ENCODE measurements at places on chromosomes 2 and 18.

DNA sequence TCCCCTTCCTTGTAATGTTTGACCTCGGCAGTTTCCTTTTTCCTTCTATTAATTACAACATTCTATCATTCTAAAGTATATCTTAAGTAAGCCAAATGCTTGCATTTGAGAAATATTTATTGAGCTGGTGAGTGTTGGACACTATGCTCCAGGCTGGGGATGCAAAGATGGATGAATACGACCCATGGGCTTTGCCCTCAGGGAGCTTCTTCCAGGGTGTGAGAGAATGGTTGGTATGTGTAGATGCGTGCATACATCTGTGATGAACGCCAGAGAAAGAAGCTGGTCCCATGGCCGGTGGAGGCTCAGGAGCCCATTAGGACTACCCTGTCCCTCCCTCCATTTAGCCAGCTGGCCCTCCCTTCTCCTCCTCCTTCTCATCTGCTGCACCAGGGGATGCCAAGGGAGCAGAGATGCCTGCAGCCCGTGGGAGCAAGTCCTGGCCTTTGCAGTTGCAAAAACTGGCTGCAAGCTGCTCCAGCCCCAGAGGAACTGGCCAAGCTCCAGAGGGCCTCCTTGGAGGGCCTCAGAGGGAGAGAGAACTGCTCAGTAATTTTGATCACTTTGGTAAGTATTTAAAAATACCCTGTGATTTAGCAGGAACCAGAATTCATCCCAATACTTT lies 65.7 kb upstream of the FOSL2 start:
- DNase-seq: no peak

- no peak for DNase-seq
These were observed 182.2 kb upstream of the ATP5MC3 start for GRCh38 chr2:175363699-175364098.

GRCh38 chr18:73249030-73249429 lies 381.2 kb upstream of the NETO1 start:
- DNase-seq: no peak

DNA sequence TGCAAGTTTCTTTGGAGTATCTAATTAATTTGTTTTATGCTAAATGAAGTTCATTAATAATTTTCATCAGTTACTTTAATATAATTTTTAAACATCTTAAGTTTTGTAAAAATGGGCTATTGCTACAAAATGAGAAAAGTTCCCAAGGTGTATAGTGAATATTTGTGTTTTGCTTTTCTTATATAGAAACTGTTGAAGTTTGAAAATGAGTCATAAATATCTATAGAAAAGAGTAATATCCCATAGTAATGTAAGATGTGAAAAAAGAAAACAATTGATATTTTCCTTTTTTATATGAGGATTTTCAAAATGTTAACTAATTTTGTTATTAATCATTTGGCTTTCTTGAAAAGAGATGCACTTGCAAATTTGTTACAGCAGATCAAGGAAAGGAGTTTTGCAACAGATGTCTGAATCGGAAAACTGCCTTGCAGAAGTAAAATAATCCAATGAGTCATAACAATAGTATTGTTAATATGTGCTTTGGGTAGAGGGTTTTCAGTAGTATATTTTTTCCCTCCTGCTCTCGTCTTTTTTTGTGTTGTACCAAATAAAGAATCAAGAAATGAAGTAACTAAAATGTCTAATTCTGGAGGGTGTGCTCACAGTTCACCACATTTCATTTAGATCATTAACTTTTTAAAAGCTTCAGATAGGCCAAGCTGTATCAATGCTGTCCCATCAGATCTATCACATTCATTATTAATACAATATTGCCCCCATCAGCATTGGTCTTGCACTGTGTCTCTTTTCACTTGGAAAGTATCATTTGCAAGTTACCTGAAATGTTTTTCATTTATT lies 15.5 kb downstream of the DUSP19 start:
- DNase-seq: peak; percentile 5

GRCh38 chr2:207944979-207945600 lies 80.2 kb downstream of the PLEKHM3 start:
- DNase-seq: no peak

GRCh38 chr2:109591206-109591605 lies 22.6 kb downstream of the SEPTIN10 start:
- no peak for DNase-seq

- no peak for DNase-seq
These were observed 6.1 kb downstream of the GPR39 start for GRCh38 chr2:132422736-132423135.

- no peak for DNase-seq
These were observed 86.1 kb downstream of the TNS1 start for GRCh38 chr2:217916504-217917254.

GRCh38 chr18:22064581-22064980 lies 104.8 kb upstream of the GATA6 start:
- DNase-seq: no peak

DNA sequence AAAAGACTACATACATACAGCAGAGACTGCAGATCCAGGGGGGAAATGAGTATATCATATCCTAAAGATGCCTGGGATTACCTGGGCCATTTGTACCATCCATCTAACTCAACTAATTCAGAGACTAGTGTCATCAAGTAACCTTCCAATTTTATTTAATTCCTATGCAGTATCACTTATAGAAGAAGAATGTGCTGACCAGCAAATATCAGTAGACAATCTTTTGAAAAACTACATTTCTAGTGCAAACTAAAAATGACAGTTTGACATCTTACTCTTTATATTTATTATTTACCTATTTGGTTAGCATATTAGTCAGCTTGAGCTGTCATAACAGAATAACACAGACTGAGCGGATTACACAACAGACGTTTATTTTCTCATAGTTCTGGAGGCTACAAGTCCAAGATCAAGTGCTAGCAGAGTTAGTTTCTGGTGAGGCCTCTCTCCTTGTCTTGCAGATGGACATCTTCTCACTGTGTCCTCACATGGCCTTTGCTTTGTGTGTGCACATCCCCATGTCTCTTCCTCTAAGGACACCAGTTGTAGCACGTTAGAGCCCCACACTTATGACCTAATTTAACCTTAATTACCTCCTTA lies 47.0 kb downstream of the NCKAP5 start:
- no peak for DNase-seq

DNA sequence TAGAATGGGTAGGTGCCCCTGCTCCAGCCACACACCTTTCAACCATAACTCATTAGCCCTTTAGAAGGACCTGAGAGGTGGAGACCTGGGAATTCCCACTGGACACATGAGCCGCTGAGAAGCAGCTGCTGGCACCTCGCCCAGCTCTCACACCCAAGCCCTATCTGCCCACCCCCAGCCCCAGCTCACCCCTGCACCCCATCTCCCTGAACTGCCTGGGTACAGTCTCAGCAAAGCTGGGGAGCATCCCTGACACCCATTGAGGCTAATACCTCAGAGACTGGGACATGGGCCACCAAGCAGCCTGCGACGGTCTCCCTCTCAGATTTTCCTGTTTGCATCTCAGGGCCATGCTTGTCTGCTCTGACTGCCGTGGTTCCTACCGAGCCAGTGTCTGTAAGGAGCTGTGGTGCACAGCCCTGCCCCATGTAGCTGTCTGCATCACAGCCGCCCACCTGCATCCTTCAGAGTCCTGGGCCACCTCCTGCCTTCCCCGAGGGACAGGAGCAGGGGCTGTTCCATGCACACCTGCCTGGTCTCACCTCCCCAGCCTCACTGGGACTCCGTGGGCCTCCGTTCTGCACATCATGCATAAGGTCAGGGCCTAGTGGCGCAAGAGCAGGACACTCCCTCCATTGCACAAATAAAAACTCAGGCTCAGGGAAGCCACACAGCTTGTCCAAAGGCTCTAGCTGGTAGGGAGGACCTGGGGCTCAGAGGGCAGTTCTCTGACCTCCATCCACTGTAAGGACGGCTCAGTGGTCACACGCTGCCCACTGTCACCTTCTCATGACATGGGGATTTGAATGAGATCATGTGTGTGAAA lies 90.0 kb downstream of the SEPTIN10 start:
- DNase-seq: no peak

GRCh38 chr2:65786007-65786717 lies 353.8 kb upstream of the SPRED2 start:
- DNase-seq: no peak

DNA sequence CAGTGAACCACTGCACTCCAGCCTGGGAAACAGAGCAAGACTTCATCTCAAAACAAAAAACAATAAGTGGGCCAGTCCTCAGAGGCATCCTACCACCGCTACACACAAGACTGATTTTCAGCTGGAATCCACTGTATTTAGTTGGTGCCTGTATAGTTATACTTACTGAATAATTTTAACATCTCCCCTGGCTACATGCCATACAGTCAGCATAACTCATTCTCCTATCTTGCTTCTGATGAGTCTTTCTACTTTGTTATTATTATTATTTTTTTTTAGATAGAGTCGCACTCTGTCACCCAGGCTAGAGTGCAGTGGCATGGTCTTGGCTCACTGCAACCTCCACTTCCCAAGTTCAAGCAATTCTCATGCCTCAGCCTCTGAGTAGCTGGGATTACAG lies 19.9 kb upstream of the CAB39 start:
- no peak for DNase-seq

- DNase-seq: peak; percentile 82
These were observed 378.5 kb upstream of the ID2 start for GRCh38 chr2:8303322-8303832.

- DNase-seq: no peak
These were observed 19.3 kb downstream of the INPP5D start for GRCh38 chr2:233079473-233079877.

DNA sequence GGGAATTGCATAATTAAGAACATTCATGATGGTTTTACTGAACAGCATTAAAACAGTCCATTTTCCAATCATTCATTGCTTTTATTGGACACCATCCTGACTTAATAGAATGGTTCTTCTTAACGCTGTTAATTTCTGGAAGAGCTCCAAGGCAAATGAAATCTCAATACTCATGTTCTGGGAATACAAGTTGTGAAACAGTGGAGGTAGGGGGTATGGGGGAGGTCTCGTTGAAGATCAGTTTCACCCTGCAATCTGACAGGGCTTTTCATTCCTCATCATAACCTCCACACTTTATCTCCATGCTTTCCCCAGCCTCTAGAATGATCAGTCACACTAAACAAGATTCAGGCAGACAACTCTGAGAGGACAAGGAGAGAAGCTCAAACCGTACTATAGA lies 113.6 kb downstream of the ETAA1 start:
- DNase-seq: no peak

DNA sequence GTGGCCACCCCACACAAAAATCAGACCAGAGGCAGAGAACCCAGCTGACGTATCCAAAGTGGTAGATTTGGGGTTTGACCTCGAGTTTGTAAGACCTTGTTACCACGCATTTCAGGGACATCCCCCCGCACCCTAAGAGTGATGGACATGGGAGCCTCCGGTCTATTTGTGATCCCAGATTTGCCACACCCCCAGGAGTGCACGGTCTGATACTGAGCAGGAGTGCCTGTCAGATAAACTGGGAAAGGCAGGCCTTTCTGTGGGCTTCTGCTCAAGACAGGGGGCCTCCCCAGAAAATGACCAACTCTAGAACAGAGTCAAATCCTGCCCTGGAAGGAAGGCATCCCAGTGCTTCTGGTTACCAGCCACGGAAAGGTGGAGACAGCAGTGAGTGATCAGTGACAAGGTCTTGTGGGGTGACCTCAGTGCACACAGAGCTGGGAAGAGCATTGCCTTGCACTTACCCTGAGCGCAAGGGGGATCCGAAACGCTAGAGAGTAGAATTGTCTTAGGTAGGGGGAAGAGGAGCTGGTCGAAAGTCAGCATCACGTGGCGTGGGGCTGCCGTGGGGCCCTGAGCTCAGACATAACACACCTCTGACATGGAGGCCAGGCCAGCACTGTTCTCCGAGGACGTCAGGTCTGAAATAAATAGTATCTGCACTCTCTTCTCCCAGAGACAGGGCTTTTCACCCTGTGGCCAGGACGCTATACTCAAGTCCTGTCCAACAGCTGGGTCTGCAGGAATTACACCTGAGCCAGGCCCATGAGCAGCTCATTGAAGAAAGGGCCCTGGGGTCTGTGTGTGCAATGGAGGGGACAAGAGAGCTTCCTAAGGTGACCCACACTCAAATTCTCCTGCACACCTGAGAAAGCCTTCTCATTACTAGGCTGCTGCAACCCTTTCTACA lies 242.4 kb upstream of the SALL3 start:
- no peak for DNase-seq

GRCh38 chr2:75064691-75065396 lies 106.4 kb downstream of the POLE4 start:
- peak; percentile 68 for DNase-seq

DNA sequence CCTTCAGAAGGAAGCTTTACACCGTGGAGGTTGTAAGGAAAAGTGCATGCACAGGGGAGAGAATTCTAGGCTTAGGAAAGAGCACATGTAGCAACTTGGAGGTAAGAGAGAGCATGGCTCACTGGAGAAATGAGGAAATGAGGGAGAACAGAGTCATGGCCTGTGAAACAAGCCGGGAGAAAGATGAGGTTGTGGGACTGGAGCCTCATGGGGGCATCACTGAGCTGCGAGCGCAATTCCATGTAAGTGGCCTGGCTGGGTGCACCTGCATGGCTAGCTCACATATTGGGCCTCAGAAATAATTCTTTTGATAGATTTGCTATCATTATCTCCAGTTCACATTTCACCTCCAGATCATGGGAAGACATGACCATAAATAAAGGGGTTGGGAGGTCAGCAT lies 785.5 kb upstream of the RAB6C start:
- no peak for DNase-seq

DNA sequence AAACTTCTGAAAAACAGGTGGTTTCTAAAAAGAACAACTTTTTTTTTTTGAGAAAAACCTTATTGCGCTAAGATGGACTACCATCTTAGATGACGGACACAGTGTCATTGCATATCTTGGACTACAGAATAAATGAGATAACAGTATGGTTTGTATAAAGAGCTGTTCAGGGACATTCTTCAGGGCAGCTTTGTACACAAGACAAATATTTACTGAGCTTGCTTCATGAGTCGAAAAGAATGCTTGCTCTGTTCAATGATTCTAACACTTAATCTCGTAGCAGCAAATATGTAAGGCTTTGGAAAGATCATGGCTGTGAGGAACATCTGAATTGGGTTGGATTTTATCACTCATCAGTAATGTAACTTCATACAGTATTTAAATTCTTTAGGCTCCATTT lies 282.5 kb upstream of the CWC22 start:
- DNase-seq: no peak

DNA sequence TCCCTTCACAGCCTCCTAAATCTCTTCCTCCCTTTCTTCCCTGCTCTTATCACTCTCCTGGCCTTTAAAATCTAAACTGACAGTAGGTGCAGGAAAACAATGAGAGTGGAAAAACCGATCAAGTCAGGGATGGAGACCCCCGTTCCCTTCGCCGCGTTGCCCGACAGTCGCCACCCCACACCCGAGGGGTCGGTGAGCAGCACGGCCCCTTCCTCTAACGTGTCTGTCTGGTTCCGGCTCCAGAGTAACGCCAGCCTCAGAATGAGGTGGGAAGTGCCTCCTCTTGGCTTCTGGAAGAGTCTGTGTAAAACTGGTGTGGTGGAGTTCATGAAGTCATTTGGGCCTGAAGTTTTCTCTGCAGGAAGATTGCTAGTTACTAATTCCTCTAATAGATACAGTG lies 138.6 kb downstream of the NFATC1 start:
- no peak for DNase-seq

- DNase-seq: peak; percentile 5
These were observed 114.5 kb downstream of the LOXHD1 start for GRCh38 chr18:46542545-46542944.

- no peak for DNase-seq
These were observed 35.4 kb downstream of the ANKRD29 start for GRCh38 chr18:23627321-23627720.

GRCh38 chr2:23366720-23367119 lies 18.3 kb upstream of the KLHL29 start:
- no peak for DNase-seq

GRCh38 chr2:151904021-151904420 lies 75.8 kb upstream of the ARL5A start:
- no peak for DNase-seq

Data from suppressor macrophage treated with lipopolysaccharide for 1 hour (primary cell).